GM06990 (cell line): ENCODE measurements at places on chromosomes 5 and 9.

DNA sequence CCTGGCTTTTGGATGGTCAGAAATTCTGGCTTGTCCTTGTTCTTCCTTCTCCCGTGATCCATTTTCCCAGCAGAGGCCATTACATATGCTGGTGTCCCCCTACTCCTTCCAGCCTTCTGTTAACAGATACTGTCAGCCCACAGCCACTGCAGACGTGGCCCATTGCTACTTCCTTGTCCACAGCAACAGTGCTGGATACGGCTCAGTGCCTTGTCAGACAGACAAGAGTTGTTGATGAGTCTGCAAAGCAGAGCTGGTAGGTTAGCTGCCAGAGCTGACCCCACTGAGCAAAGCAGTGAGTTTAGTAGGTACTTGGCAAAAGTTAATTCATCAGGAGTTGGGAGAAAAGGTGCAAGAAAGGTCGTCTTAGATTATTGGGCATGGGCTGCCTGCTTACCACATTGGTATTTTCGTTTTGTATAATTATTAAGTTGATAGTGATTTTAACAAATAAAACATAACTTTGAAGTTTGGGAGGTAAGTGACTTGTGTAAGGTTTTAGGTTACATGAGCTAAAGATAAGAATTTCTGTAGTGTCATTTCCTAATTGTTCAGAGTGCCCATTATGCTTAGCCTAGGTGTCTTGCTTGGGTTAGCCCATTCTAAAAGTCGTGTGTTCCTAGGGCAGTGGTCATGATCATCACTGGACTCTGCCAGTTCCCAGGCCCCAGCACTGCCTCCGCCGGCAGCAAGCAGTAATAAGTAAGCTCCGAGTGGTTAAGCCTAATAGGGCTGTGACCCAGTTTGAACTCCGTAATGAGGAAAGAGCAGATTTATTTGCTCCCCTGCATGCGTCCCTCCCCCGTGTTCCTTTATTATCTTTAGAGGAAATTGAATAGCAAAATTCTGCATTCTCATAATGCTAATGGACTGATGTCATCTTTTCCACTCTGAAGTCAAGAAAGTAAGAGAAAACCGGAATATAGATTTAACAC is 292.0 kb downstream of the FANCC start:
- no peak for DNase-seq

DNA sequence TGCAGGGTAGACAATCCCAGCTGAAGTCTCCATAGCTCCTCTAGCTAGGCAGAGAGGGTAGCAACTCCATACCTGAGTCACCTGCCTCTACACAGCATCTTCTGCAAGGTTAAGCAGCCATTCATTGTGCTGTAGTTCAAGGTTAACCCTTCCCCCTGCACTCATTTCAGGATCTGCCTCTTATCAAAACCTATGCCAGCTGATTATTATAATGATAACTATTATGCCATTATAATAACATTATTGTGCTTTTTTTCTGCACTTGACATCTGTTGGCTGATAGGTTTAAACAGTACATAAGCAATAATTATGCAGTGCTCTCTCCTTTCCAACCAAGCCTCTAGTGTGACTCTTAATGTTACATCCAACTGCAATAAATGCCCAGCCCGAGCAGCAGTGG is 17.3 kb downstream of the SIL1 start:
- DNase-seq = no peak

DNA sequence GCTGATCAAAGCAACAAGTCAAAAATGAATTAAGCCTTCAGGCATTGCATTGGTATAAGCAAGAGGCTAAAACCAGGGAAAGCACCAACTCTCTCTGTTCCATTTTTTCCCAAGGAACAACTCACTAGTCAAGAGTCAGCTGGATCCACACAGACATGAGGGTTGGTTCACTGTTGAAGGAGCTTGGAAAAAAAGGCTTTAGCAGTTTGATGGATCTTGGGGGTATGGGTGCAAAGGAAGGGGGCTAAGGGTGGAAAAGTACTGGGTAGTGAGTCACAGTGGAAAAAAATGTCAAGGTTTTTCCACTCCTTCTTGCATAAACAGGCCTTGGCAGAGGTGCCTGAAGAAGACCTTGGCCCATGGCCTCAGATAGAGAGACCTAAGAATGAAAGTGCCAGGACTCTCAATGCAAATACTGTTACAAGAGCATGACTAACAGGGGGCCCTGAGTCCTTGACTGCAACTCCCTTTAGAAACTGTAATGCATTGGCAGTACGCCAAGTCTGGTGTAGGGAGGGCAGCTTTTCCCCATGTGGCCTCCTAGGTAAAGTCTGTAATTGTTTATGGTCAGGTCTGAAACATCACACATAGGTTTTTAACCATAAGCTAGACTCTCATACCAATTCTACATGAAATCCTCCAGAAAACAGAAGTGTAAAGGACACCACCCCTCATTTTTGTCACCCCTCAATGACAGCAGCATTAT is 23.7 kb downstream of the ACTL7A start:
- peak; percentile 46 for DNase-seq

GRCh38 chr5:170100066-170100943 is 5.4 kb upstream of the FOXI1 start:
- DNase-seq = peak; percentile 26

DNA sequence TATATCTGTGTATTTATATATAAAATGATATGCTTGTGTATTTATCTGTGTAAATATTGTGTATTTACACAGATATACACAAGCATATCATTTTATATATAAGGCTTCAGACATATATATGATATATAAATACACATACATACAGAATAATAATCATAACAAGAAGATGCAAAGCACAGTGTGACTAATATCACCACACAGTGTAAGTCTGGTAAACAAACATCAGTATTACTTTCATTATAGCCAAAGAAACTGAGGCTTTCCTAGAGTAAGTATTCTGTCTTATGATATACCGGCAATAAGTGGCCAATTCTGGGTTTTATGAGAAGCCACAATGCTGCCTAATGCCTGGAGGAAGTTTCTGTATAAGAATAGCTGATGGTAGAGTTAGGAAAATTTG is 29.9 kb upstream of the RAPGEF6 start:
- DNase-seq = no peak

DNA sequence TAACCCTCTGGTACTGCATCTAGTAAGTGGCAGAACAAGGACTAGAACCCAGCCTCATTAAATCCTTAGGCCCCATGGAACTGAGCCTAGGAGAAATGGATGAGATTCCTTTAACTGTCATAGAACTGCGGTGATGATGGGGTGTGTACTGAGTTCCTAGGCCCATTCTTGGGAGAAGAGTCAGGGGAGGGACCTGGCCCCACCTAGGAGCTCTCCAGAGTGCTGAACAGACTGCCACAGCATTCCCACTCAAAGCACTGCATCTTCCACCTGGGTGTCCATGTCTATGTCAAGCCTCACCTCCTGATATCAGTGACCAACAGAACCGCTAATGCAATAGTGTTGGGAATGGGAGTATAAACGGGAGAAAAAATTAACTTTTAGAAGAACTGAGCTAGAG is 36.6 kb downstream of the TTLL11 start:
- no peak for DNase-seq

- DNase-seq = no peak
Measured at GRCh38 chr5:174056064-174056847, 10.8 kb downstream of the NSG2 start.

- no peak for DNase-seq
Measured at GRCh38 chr9:100401042-100401441, 25.9 kb upstream of the MSANTD3 start.

DNA sequence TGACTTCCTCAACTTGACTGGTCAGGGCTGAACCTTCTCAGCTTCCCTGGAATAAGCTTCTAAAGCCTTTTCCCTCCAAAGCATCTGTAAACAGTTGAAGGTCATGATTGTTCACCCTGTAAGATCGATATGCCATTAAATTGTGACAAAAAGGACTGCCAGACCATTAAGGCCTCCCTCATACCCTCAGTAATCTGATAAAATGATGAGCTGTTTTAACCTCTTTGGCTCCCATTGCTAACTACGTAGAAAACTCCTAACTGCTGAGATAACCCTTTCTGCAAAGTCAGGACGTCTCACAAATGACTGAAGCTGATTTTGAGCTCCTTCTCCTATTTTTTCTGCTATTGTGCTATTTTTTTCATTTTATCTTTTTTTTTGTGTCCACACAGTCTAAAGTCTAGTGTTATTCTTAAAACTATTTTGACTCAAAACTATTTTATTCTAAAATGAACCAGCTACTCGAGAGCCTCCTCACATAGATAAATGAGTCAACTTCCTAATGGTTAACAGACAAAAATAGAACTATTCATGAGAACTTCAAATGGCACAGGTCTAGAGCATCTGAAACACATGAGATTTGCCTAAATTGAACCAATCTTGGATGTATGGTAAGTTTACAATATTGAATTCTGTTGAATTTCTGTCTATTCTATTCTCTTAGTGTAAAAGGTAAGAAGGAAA is 395.6 kb upstream of the TLE4 start:
- DNase-seq = no peak

- DNase-seq = peak; percentile 29
Measured at GRCh38 chr5:111756581-111757354, at the start of gene NREP. TSS of gene NREP (minus strand) at chr5:111757194. CDS start at chr5:111755772, 1,422 bp downstream.

GRCh38 chr5:177472460-177473442 is 683 bp downstream of the DBN1 start:
- DNase-seq = peak; percentile 81

DNA sequence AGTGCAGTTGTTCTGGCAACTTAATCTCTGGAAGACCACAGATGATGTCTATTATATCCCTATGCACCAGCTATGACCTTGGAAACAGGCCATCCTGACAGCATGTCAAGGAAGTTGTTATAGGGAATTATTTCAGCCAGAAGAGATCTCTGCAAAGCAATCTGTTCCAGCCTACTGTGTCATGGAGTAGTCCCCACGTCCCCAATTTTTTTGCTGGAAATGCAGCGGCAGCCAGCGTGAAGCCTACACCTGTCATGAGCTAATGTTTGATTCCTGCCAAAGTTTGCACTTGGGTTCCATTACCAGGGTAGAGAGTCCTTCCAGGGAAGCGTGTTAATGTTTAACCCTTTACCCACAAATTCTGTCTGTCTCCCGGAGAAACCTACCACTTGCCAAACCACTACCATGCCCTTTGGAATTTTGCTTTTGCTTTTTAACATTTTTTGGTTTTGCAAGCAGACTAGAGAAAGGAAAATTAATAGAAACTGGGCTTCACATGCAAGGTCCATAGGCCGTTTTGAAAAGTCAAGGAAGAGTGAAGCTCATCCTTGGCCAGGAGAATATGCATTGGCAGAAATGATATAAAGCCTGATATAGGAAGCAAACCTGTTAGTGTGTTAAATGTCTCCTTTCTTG is 174.9 kb upstream of the SPRY4 start:
- no peak for DNase-seq

DNA sequence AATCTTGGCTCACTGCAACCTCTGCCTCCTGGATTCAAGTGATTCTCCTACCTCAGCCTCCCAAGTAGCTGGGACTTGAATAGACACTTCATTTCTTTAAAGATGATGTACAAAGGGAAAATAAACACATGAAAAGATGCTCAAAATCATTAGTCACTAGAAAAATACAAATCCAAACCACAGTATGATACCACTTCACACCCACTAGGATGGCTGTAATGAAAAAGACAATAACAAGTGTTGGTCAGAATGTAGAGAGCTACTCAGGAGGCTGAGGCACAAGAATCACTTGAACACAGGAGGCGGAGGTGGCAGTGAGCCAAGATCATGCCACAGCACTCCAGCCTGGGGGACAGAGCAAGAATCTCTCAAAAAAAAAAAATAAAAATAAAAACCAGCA is 13.0 kb downstream of the F2RL2 start:
- DNase-seq = no peak

- no peak for DNase-seq
Measured at GRCh38 chr9:104092192-104092591, 1.9 kb upstream of the SMC2 start.

- no peak for DNase-seq
Measured at GRCh38 chr9:5509573-5509972, 758 bp upstream of the PDCD1LG2 start.

GRCh38 chr5:17069995-17070511 is 134.0 kb upstream of the MYO10 start:
- no peak for DNase-seq
